Hematopoietic multipotent progenitor cell (in vitro differentiated cells): ENCODE measurements at places on chromosomes 7 and 10. TPM values are rescaled to one million over a fixed set of nuclear protein-coding genes. Genes with fewer than 3 reads are reported as not detected.
A peak's percentile ranks its signal among the peaks of the same experiment; 100 is the strongest.

PDE1C gene
- under 0.01 TPM for total RNA-seq

TEX47 gene
- total RNA-seq: not detected

PTPRZ1 gene
- total RNA-seq: not detected

ZNF786 gene
- 13.2 TPM for total RNA-seq

DNA sequence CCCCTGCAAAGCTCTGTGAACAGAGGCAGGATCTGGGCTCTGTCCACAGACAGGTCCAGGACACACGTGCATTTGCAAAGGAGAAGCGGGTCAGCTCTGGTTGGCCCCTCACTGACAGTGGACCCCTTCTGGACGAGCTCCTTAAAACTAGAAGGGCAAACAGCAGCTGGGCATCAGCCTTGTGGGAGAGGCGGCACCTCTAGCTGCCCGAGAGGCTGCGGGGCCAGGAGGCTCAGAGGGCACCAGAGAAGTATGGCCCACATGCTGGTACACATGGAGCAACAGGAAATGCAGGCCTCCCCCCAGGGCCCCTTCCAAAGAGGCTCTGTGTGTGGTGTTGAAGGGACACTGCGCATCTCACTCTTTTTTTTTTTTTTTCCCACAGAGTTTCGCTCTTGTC, 233.0 kb upstream of the TCERG1L start:
- DNase-seq: no peak

- DNase-seq: peak; percentile 70
Measured at GRCh38 chr7:101814081-101814990, 3.1 kb upstream of the CUX1 start.

- no peak for DNase-seq
Measured at GRCh38 chr7:41131956-41132355, 570.9 kb downstream of the INHBA start.

DNA sequence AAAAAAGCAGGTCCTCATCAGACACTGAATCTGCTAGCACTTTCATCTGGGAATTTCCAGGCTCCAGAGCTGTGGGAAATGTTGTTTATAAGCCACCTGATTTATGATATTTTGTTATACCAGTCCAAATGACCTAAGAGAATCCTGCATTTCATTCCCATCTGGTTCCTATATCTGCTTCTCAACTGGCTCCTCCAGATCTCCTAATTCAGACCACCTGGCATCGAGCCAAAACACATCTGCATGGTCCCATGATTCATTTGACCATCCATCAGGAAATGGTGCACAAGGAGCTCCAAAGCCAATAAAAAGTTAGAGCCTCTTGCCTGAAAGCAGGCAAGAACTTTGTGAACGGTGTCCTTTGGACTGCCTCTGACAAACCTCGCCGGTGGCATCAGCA, 108.9 kb downstream of the IPMK start:
- DNase-seq: no peak

- DNase-seq: no peak
Measured at GRCh38 chr7:46369933-46370654, 449.0 kb upstream of the IGFBP3 start.

DNA sequence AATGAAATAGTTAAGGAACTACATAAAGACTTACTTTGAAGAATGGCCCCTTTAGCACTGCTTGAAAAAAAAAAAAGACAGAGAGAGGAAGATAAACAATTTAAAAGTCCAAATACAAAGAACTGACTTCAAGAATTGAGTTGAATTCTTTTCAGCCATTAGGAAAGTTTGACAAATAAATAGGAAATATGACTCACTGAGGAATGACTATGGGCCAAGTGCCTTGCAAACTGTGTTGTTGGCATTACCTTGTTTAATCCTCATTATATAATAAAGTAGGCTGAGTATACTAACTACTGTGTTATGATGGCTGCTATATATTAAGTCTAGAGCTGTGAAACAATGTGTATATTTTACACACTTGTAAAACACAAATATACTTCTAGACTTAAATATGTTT, 151.1 kb downstream of the ELMO1 start:
- no peak for DNase-seq

GRCh38 chr10:24992512-24993133, 23.3 kb downstream of the ENKUR start:
- no peak for DNase-seq

DNA sequence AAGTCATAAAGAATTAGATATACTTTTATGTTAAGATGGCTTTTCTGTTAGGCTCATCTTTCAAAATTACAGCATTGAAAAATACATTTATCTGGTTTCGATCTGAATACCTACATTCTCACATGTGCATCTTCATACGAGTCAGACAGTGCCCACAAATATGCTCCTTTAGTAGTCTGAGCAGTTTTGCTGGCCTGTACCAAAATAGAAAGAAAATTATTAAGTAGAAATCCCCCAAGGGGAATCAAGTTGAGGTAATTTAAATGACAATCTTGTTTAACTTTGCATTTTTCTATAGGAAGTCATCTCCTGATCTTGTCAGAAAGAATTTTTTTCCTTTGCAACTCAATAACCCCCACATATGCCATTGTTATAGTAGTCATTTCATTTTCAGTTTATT, 287.4 kb upstream of the SEMA3D start:
- no peak for DNase-seq

- DNase-seq: no peak
Measured at GRCh38 chr7:69654849-69655707, 56.8 kb downstream of the AUTS2 start.
